Breast epithelium (tissue), 4 donors: ENCODE measurements at places on chromosomes 3 and 15. TPM values are rescaled to one million over a fixed set of nuclear protein-coding genes. Genes with fewer than 3 reads are reported as not detected.

Gene ZBED2
- not detected for total RNA-seq

Gene ISLR
- 49.2 TPM for total RNA-seq

Gene COPG1
- 121 TPM for total RNA-seq

Gene TJP1
- total RNA-seq, result 97.2 TPM

Gene CCDC32
- 35.0 TPM for total RNA-seq

Gene KCNMB3
- 3.7 TPM for total RNA-seq

Gene PODXL2
- total RNA-seq, result 8.8 TPM

Gene DUOXA2
- total RNA-seq, result 0.33 TPM

DNA sequence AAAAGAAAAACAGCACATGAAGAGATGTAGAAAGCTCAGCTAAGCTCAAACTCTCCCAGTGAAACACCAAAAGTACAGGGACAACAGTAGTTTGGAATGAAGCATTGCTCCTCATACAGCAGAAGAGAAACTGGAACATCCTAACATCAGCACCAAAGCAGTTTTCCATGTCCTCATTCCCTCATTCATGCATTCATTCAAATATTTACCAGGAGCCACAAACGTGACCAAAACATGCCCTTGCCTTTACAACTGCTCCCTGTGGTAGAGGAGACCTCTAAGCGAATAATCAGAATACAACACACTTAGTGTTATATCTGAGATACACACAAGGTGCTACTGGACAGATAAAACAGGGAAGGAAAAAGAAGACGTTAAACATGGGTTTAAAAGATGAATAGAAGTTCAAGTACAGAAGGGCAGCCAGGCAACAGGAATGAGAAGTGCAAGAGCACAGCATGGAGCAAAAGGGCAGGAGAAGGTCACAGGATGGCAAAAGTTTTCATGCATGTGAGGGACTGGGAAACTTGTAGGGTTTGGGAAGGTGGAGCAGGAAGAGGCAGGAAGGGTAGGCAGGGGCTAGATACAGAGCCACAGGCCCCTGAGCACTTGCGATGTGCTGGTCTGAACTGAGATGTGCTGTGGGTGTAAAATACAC, 58.5 kb upstream of the LMCD1 start:
- no peak for DNase-seq

- no peak for DNase-seq
Measured at GRCh38 chr3:128537091-128537703, 44.2 kb upstream of the GATA2 start.

DNA sequence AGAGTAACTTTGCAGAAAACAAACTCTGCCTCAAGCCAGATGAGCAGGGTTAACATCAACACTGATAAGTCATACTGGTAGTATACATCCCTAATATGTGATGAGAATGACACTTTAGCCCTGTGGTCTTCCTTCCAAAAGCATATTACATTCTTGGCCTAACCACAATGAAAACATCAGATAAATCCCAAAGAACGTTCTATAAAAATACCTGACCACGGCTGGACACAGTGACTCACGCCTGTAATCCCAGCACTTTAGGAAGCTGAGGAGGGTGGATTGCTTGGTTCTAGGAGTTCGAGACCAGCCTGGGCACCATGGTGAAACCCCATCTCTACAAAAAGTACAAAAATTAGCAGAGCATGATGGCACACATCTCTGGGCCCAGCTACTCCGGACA, 4.7 kb downstream of the TMCC1 start:
- DNase-seq, result no peak

- no peak for DNase-seq
Measured at GRCh38 chr3:1272546-1273265, 179.9 kb downstream of the CNTN6 start.

DNA sequence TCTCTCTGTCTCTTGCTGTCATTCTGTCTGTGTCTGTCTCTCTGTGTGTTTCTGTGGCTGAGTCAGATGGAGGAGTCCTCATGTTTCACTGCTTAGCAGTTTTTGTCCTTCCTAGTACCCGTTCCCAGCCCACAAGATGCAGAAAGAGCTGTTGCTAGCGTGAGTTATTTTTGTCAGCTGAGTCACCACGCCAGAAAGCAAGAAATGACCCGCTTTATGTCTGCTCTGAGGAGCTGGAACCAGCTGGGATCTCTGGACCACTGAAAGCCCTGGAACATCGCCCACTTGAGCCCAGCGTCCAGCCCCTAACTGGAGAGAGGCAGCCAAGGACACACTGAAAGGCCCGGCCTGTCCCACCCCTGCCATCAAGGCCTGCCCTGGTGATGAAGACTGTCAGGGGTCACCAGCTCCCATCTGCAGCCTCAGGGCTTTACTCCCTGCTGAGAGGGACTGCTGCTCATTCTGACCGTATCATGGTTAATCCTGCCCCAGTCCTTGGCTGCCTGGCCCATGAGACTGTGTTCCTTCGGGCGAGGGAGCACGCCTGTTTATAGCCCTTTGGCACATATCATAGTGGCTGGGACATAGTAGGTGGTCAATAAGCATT, 101.7 kb upstream of the TPM1 start:
- DNase-seq, result no peak

DNA sequence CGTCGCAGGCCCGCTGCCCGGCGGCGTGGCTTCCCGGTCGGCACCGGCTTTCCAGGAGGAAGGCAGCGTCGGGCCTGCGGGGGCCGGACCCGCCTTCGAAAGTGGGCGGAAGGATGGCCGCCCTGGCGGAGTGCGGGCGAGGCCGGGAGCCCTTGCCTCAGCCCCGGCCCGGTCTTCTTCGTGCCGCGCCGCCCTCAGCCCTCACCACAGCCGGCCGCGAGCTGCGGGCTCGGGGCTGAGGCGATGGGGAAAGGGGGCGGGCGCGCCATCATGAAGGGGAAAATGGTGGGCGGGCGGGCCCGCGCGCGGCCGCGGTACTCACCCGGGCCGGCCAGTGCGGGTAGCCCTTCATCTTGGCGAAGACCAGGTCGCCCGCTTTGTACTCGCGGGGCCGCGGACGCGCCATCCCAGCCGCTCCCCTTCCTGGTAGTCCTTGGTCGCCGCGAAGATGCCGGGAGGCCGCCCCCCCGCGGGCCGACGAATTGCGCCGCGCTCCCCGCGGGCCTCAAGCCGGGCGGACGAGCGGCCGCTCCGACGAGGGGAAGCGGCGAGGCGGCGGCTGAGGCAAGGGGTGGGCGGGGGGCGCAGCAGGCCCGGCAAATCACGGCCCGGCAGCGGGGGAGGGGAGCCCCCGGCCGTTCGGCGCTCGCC, 489 bp downstream of the HDGFL3 start:
- DNase-seq, result no peak

GRCh38 chr15:77195586-77195985, 124.7 kb upstream of the TSPAN3 start:
- DNase-seq, result no peak

DNA sequence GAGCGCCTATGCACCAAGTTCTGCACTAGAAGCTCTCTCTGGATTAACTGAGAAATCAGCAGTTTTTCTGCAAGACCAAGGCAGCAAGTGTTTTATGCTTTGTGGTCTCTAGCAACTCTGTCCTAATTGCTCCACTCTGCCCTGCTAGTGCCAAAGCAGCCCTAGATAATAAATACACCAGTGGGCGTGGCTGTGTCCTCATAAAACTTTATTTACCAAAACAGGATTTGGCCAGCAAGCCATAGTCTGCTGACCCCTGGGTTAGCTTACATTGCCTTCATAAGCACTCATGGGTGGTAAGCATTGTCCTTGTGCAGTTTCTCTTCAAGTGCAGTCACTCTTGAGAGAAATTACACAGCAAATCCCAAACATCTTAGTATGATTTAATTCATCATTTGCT, 30.7 kb upstream of the SLC24A5 start:
- no peak for DNase-seq

- DNase-seq, result no peak
Measured at GRCh38 chr3:46542344-46542743, 23.8 kb downstream of the LRRC2 start.

- no peak for DNase-seq
Measured at GRCh38 chr15:74196175-74196574, 6.4 kb downstream of the STRA6 start.

GRCh38 chr3:124277144-124277890, 285.4 kb upstream of the ROPN1 start:
- no peak for DNase-seq

DNA sequence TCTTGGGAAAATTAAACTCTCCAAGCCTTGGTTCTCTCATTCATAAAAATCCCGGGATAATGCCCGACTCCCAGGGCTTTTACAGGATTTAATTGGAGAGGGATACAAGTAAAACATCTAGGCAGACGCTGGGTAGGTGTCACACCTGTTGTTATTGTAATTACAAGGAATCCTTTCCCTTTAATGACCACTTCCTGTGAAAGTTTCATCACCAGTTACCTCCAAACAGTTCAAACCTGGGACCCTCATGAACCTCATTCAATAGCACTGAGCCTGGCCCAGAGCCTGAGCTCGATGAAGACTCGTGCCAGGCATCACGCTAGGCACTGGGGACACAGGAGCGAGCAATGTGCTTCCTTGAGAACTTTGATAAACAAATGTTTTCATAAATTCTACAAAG, 2.1 kb upstream of the RYK start:
- DNase-seq, result no peak

- no peak for DNase-seq
Measured at GRCh38 chr3:55440104-55440708, 46.9 kb downstream of the WNT5A start.
